ENCODE measurements at places on chromosomes 13 and 19. TPM values are rescaled to one million over a fixed set of nuclear protein-coding genes. Genes with fewer than 3 reads are reported as not detected.
A peak's percentile ranks its signal among the peaks of the same experiment; 100 is the strongest.

OR10H1 gene
- total RNA-seq = not detected

ADGRL1 gene
- 48.5 TPM for total RNA-seq

- DNase-seq = no peak
Measured at GRCh38 chr13:113849981-113850721, 13.7 kb downstream of the GAS6 start.

- DNase-seq = peak; percentile 62
Measured at GRCh38 chr13:94119360-94119936, 360.0 kb downstream of the DCT start.

GRCh38 chr13:100547791-100548201 lies 40.8 kb downstream of the GGACT start:
- DNase-seq = no peak

GRCh38 chr13:60229708-60230272 lies 66.1 kb upstream of the DIAPH3 start:
- no peak for DNase-seq

- no peak for DNase-seq
Measured at GRCh38 chr13:24184882-24185281, 24.4 kb downstream of the SPATA13 start.

DNA sequence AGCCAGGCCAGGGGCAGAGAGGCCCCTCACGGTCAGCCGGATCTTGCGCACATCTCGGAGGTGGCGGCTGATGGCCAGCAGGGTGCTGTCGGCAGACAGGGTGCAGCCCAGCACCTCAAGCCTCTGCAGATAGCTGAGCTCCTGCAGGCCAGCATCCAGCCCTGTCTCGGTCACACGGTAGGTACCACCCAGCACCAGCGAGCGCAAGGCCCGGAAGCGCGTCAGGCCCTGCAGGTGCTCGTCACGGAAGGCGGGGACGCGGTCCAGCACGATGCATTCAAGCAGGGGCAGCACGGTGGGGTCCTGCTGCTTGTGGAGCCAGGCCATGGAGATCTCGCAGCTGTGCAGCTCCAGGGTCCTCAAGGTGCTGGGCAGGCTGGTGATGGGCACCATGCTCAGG lies 7.7 kb downstream of the FBXL12 start:
- DNase-seq = no peak

DNA sequence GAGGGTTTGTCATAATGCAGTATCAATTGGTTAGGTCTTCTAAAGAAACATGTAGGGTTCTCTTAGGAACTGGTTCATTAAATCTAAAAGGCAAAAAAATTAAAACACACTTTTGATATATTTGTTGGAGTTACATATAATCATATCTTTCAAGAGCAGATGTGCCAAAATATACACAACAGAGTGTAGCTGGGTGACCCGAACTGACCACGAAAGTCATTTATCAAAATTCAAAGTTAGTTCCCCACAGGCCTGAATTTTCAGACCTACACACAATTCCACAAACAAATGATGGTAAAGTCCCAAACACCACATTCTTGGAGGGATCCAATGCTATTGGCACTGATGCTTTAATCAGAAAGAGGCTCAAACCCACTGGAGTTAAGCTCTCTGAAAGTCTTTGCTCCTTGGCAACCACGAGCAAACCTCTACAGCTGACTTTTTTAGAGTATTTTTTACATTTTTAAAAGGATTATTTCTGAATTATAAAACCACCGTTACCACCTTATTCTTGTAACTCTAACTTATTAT lies 50.9 kb downstream of the IRS2 start:
- DNase-seq = no peak

All from transverse colon (tissue), 4 donors.